Left colon (tissue), 2 donors: ENCODE measurements at places on chromosomes 11 and 22. TPM values are rescaled to one million over a fixed set of nuclear protein-coding genes. Genes with fewer than 3 reads are reported as not detected.

Gene POTEH
- total RNA-seq = not detected

Gene PNPLA5
- total RNA-seq = not detected

Gene KIF18A
- 2.8 TPM for total RNA-seq

Gene NPAT
- total RNA-seq = 10.5 TPM

Gene PANX3
- total RNA-seq = not detected

Gene MS4A7
- 9.8 TPM for total RNA-seq

Gene OR5AN1
- not detected for total RNA-seq

Gene LRRC4C
- total RNA-seq = 0.42 TPM

Gene PIK3IP1
- 8.1 TPM for total RNA-seq

Gene SHISAL1
- 0.27 TPM for total RNA-seq
